Renal cortical epithelial cell (primary cell): ENCODE measurements at places on chromosomes 7 and 10.

DNA sequence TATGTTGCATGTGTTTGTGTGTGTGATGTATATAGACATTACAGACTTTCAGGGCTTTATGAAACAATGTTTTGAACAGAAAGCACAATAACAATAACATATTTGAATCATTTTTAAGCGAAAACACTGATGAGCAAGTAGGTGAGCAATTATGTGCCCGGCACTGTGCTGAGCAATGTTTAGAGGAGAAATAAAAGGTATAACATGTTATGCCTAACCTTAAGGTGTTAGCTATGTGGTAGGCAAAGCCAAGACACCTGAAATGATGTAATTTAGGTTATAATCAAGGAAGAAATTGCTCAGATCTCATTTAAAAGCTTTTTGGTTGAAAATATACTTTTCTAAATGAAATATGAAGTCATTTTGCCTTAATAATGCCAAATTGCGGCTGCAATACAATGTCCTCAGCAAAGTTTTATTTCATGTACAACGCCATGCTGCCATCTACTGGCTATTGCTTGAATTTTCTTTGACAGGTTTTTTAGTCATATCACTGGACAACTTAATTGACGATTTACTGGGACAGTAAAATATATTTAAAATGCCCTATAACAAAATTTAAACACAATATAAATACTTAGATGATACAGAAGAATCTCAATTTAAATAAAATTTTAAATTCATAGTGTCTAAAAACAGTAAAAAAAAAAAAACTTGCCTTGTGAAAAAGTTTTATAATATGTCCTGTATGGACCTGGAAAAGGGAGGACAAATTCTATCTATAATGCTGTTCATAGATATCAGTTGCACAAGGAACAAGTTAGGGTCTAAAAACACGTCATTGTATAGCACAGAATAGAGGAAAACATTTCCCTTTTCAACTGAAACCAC is 131.1 kb upstream of the CDK1 start:
- peak; percentile 59 for DNase-seq

DNA sequence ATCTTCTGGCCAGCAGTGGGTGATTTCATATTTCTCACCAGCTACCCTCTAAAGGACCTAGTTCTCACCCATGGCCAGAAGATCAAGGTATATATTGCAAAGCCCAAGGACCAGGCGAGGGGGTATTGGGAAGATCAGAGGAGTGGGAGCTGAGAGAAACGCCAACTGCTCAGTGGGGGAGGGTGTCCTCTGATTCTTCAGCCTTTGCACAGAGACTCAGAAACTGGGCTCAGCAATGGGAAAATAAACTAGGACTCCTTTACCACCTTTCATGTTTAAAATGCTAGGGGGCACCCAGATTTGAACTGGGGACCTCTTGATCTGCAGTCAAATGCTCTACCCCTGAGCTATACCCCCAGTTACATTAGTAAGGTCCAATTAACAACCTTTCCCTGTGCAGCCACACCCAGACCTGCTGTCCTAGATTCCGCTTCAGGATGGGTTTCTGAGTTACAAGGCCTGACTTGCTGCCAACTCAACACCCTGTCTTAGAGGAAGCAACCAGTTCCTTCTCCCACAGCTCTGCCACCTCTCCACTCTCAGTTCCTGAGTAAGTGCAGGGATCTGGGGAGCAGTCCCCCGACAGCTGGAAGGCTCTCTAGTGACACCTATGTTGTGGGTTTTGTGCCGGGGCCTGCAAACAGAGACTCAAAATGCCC is 93.5 kb downstream of the ZNF783 start:
- DNase-seq, result no peak

- no peak for DNase-seq
Observed at GRCh38 chr7:151813997-151814396, 62.9 kb downstream of the PRKAG2 start.

DNA sequence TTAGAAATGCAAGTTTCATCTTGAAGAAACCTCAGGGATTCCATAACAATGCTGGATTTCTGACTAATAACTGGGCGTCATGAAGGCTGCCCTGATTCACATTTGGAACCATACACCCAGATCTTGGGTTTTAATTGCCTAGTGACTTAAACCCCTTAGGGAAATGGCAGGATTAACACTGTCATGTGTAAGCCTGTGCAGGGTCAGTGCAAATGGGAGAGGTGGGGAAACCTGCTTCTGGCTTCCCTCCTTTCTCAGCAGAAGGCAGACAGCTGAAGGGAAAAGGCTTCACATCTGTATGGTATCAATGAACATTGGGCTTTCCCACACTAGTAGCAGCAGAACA is 364.2 kb downstream of the ANKRD30A start:
- no peak for DNase-seq

DNA sequence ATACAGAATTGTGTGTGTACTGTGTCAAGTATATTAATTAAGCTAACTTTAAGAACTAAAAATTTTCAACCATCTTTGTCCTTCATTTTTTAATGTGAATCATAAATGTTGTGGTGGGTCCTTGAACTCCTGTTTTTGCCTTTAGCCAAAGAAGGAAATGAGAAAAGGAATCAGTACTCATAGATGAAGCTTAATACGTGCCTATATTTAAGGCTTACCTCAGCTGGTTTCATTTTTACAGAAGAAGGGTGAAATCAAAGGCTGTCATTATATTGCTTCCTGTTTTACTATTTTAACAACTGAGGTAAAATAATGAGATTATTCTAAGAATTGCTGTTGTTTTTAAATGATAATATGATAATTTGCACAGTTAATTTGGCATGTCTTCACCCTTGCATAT is 6.3 kb upstream of the SNX13 start:
- no peak for DNase-seq

DNA sequence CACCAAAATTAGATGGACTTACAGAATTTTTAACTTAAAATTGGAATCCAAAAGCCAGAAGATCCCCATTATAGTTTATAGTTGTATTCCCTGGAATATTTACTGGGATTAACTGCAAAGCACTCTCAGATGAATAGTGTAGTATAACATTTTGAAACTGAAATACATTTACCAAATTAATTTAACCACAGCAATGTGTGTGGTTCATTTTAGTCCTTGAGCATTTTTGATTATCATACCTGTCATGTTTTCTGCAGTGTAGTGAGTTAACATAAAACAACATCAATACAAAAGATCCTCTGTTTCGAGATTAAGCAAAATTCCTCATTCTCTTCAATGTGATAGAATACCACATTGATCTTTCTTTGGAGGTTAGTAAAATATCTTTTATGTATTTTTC is 3.7 kb downstream of the VIM start:
- no peak for DNase-seq

- DNase-seq, result no peak
Observed at GRCh38 chr7:90828601-90829000, 232.5 kb downstream of the CDK14 start.

- DNase-seq, result no peak
Observed at GRCh38 chr7:110790992-110791391, 299.9 kb upstream of the LRRN3 start.

DNA sequence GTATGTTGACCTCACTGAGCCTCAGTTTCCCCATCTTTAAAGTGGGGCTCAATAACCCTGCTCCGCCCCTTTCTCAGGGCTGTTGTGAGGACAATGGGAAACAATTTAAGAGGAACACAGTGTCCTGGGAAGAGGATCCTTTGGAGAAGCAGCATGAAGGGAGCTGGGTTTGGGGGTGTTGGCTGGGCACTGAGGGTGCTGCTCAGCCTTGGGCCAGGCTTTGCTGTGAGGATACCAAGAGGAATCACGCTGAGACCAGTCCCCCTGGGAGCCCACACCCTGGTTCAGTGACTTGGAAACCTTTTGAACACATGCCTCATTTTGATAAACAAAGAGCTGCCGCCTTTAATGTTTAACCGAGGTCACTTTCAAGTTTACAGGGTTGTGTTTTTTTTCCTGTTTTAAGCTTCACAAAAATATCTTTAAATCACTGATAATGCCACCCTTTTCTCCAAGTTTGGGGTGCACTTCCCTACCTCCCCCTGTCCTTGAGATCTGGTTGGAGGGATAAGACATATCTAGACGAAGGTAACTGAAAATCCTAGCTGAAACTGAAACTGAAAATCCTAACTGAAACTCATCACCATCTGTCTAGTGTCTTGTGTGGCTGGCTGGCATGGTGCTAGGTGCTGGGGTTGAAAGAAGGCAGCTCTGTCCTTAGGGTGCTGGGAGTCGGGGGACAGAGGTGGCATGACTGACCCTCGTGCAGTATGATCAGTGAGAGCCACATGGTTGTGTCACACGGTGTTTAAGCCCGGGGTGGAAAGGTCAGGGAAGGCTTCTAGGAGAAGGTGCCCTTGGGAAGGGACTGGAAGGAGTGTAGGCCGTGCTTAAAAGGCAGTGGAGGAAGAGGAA is 27.7 kb downstream of the ZNF775 start:
- peak; percentile 80 for DNase-seq

GRCh38 chr7:117672453-117672852 is 192.6 kb downstream of the CFTR start:
- DNase-seq, result peak; percentile 31

- no peak for DNase-seq
Observed at GRCh38 chr7:143362131-143363015, at the start of gene FAM131B. Gene FAM131B (minus strand): TSS chr7:143362713. CDS start chr7:143362603, 110 bp downstream.

DNA sequence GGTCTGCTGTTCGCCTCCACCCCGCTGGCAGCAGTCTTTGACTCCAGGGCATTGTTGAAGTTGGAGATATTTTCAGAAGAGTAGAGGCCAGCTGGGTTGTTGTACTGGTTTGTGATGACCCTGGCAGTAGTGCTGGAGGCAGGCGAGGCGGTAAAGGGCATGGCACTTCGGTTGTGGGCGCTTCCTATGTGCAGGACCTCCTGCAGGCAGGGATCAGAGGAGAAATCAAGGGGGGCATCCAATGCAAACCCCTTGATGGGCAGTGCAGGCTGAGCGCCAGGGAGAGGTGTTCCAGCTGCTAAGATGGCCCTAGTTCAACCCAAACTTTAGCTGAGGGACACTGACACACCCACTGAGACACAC is 27.0 kb downstream of the PDLIM1 start:
- DNase-seq, result no peak

GRCh38 chr7:29146888-29147609 is 712 bp upstream of the CPVL start:
- DNase-seq, result peak; percentile 96

DNA sequence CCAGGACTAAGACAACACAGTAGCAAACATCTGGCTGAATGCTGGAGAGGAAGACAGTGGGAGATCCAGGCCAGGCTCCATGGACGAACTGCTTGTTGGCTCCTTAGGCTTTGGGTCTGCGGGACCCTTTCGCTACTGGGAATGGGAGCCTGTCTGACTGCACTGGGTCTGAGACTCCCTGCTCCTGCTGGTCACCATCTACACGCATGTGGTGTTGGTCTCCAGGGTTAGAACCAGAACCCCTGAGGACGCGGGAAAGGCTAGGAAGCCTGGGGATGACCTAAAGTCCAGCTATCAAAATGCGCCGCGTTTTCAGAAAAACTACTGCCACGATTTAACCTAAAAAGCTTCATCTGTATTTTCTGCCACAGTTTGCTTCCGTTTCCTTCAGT is 817 bp upstream of the DNAJB6 start:
- DNase-seq, result no peak

DNA sequence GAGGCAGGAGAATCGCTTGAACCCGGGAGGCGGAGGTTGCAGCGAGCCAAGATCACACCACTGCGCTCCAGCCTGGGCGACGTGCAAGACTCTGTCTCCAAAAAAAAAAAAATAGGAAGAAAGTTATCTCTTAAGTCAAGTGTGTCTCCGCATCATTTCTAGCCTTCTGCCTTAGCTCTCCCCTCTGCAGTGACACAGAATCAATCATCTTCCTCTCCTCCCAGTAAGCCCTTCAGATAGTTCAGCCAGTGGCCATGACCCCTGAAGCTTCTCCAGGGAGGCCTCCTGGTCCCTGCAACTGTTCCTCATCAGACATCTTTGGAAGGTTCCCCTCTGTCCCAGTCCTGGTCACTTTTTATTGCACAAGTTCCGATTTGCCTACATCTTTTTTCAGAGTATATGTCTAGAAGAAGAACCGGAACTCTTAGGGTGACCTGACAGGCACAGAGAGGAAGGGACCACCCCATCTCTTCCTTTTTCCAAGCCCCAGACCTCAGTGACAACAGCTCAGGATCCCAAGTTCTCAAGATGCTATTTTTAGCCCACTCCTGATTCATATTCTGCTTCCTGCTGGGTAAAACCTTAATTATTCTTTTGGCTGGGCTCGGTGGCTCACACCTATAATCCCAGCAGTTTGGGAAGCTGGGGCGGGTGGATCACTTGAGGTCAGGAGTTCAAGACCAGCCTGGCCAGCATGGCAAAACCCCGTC is 6.6 kb upstream of the RHBDD2 start:
- DNase-seq, result no peak

- no peak for DNase-seq
Observed at GRCh38 chr7:87882151-87882937, 6.1 kb downstream of the DBF4 start.

- DNase-seq, result no peak
Observed at GRCh38 chr10:98249134-98249533, 18.9 kb downstream of the LOXL4 start.

GRCh38 chr10:90939116-90939515 is 18.2 kb upstream of the ANKRD1 start:
- no peak for DNase-seq

- no peak for DNase-seq
Observed at GRCh38 chr7:86149024-86149665, 494.6 kb upstream of the GRM3 start.

DNA sequence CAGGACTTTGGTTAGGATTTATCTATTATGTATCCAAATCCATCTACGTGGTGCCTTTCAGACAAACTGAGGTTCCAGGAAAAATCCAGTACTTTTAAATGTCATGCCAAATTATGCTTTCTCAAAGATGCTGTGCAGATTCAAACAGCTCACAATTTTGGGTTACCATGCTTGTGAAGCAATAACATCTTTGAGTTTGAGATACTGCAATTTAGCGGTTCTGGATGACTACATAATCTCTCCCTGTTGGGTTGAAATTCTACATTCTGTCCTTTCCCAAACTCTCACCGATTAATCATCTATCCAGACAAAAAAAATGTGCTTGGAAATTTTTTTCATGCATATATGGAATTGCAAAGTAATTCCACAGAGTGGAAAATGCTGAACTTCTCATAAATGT is 3.5 kb downstream of the RHOBTB1 start:
- no peak for DNase-seq

DNA sequence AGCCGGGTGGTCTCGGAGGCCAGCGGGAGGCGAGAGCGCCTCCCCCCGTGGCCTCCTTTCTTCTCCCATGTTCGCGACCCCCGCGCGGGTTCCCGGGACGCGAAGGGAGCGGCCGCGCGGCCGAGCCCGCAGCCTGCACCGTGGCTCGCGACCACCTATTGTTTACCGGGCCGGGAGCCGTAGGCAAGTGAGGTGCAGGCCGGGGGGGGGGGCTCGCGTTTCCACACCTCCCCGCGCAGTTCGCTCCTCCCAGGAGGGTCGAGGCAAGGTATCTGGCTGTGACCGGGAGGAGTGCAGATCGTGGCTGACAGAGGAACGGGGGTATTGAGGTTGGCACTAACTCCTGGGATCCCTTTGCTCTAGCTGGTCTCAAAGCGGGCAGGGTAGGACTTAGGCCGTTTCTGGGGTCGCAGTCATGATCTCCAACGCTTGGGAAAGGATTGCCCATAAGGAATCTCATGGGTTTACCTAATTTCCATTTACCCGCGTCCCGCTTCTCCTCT is 734 bp downstream of the PTPN12 start:
- DNase-seq, result no peak
